Activated CD8-positive, alpha-beta T cell treated with anti-CD3 and anti-CD28 coated beads for 36 hours (primary cell): ENCODE measurements at places on chromosomes 12 and 14. TPM values are rescaled to one million over a fixed set of nuclear protein-coding genes. Genes with fewer than 3 reads are reported as not detected.
A peak's percentile ranks its signal among the peaks of the same experiment; 100 is the strongest.

DNA sequence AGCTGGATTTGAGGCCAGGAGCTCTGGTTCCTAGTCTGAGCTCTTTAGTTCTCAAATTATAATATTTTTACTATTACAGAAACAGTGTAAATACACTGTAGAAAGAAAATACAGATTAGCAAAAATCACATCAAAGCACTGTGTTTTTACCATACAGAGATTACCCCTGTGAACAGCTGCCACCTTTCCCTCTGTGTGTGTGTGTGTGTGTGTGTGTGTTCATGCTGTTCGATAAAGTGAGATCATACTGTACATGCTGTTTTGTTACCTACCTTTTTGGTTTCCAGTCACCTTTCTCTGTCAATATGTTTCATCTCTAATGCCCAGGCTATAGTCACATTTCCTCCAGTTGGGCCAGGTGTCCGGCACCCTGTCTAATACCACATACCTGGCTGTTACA lies 26.9 kb downstream of the MVK start:
- DNase-seq = no peak

DNA sequence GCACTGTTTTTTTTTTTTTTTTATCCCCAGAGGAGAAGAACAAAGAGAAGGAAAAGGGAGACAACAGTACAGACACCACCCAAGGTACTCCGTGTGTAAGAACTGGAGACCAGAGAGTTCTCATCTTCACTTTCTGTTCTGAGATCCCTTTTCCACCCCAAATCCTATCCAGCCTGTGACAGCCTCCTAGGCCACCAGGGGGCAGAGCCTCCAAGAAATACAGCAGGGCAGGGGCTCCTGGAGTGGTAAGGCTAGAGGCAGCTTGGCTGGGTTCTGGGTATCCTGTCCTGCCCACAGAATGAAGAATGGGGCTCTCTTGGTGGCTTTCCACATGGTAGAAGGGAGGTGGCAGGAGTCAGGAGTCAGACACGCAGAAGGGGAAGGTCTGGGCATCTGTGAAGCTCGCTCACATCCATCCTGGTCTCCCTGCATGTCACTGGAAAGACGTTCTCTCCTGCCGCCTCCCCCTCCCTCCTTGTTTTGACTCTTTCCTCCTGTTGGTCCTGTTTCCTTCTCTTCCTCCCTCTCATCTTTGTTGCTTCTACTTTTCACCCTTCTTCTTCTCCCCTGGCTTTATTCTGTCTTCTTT lies 12.0 kb downstream of the CLSTN3 start:
- DNase-seq = peak; percentile 71

TEAD4 gene
- 4.6 TPM for total RNA-seq

DIO2 gene
- total RNA-seq = not detected

DNA sequence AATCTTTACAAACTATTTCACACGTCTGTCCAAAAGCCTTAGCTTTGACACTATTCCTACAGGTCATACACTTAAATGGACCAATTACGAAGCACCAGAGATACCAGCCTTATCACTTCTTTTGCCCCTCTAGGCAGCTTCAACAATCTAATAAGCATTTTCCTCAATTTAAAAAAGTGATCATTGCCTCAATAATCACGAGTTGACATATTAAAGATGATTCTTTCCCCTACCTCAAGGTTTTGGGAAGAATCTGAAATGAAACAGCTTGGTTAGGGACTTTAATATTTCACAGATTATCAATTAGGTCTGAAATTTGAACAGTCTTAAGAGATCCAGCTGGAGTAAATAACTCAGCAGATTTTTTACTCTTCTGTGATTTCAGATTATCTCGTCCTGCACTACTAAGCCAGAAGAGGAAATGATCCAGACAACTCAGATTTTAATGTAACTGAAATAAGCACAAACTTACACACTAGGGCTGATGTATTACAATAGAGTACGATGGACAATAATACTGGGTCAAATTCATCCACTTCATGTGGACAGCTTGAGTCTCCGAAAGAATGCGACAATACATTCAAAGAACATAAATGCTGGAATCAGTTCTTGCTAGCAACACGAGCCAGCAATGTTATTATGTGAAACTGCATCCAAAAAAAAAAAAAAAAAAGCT lies 15.9 kb downstream of the UBE2N start:
- DNase-seq = no peak

GRCh38 chr12:129079719-129080118 lies 226.4 kb downstream of the GLT1D1 start:
- DNase-seq = no peak

DNA sequence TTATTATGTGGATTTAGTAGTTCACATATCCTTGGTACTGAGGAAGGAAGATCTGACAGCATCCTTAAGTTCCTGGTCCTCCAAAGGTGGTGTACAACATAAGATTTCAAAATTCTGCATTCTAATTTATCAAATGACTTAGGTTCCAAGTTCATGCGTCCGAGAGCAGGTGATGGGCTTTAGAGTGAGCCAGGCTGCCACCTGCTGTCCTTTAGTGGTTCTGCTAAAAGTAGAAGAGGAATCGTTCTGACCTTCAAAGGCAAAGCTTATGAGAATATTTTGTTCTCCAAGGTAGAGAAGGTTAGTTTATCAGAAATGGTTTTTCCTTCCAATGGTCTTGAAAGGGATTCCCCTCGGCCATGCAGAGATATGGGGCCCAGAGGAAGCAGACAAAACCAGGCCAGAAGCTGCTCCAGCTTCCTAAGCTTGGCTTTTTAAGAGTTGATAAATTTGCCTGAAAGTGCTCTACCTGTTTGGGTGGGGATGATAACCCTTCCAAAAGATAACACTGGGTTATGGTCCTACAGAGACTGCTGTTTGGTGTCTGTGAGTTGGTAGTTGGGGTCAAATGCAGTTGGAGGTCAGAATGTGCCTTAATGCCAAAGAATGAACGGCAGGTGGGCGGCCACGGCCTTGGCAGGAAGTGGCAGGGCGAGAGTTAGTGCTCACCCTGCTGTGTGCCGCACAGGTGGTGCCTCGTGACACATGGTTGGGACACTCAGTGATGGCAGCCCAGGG lies 29.1 kb upstream of the LRTM2 start:
- DNase-seq = peak; percentile 88

E2F7 gene
- total RNA-seq = 3.0 TPM

ESR2 gene
- 0.43 TPM for total RNA-seq

RPL10L gene
- total RNA-seq = not detected

TNS2 gene
- total RNA-seq = 1.1 TPM

DNA sequence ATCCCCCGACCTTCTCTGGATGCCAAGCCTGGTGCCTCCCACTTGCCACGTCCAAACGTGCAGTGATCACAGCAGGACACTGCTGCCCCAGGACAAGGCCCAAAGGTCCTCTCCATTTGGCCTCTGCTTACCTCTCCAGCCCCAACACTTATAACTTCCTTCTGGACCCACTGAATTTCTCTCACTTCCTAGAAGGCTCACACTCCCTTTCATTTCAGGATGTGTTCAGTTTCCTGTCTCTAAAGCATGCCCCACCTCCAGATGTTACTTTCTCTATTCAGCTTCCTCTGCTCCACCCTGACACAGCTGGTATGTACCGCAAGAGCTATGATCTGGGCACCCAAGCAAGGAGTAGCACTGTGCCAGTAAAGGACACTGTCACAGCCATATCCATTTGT lies 33.0 kb downstream of the CDKL1 start:
- peak; percentile 65 for DNase-seq

DNA sequence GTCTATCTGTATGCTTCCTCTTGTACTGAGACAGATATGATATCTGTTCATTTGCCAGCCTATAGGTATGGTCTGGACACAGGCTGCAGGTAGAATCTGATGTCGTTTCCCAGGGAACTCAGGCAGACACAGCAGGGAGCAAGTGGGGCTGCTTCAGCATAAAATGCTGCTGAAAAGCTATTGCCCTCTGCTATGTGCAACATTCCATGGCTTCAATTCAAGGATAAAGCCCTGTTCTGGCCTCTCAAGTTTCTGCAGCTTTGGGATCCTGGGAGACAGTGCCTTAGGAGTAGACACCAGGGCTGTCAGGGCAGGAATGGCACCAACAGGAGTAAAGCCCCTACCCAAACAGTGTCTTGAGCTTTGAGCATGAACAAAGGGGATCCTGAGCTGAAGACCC lies 173.5 kb downstream of the SLC41A2 start:
- DNase-seq = no peak

DNA sequence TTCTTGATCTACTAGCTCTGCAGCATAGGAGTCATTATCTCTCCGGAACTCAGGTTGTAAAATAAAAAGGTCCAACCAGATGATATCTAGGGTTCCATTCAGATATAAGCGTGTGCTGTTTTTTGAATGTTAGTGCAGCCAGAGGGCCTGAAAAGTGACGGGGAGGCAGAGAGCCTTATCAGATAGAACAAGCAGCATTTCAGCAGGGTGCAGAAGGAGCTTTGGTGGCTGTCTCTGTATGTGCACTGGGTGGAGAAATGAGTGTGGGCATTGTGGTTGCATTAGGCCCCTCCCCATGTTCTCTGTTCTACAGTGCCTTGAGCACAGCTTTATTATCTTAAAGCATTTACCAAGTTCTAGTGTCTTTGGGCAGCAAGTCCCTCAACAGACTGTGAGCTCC lies 275.1 kb downstream of the NRXN3 start:
- DNase-seq = no peak

PLEK2 gene
- not detected for total RNA-seq

DNA sequence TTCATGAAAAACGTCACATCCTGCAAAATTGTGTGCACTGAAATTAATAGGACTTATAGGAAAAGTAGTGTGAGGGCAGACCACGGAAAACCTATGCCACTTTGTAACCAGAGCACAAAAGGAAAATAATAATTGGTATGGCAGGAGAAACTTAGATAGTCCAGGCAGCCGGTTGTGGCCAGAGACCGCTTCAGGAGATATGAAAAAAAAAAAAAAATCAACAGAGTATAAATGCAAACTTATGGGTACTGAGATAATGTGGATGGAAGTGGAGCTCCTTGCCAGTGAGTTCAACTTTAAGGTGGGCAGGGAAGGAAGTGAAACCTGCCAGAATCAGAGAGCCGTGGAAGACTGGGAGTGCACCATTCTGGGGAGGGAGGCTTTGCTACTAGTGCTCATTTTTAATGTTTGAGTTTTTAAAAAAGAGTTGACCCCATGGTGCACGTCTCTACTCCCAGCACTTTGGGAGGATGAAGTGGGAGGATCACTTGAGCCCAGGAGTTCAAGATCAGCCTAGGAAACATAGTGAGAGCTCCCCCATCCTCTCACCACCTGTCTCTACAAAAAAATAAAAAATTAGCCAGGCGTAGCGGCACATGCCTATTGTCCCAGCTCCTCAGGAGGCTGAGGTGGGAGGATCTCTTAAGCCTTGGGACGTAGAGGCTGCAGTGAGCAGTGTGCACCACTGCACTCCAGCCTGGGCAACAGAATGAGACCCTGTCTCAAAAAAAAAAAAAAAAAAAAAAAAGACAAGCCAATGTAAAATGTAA lies 34.3 kb upstream of the METAP2 start:
- DNase-seq = no peak

- no peak for DNase-seq
Observed at GRCh38 chr14:94638339-94638738, 26.1 kb downstream of the SERPINA3 start.

GRCh38 chr12:1605129-1606020 lies 11.0 kb upstream of the FBXL14 start:
- DNase-seq = peak; percentile 67

- no peak for DNase-seq
Observed at GRCh38 chr12:55842681-55843429, at the start of gene MMP19. Gene MMP19, minus strand, starts transcription at chr12:55842936. Its CDS starts 106 bp downstream, at chr12:55842830.

DNA sequence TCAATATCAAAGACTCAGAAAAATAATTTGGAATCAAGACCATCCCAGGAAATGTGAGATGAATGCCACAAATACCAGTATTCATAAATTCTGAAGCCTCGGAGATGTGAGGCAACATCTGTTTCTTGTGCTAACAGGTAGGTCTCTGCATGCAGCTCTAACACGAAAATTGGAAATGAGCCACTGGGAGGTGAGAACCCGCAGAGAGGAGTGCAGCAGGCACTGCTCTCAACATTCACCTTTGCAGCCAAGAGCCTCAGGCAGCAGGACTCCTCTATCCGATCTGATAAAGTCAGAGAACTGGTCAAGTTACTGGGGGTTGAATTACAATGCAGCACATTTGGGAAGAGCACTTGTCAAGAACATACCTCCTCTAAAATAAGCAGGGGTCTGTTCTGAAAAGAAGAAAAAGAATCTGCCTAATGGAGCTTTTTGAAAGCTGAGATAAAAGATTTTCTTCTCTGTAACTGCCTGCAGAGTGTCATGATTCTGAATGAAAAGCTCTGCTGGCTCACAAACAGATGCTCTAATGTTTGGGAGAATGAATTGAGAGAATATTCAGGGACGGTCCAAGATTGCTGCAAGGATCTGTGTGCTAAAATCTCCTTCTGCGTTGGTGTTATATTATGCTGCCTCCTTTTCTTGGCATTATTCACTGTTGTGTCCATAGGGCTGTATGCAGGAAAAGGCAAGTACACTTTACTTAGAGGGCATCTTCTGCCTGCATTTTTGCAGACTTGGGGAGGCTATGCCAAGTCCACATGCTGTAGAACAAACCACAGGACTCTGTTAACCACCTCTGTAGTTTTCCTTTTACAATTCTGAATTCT lies 209.6 kb upstream of the KRR1 start:
- no peak for DNase-seq

INSM2 gene
- not detected for total RNA-seq

DNA sequence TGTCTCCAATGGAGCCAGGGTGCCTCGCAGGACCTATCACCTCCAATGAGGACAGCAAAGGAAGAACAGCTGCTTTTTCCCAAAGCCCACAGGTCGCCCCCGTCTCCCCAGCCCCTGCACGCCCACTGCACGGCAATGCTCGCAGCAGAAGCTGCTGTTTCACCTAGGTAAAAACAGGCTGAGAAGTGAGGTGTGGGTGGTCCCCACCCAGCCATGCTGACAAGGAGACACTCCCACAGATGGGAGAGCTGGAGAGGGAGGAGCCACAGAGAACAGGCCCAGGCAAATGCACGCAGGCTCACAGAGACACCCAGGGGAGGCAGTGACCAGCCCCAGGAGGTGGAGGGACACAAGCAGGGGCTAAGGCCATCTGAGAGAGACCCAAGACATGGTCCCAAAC lies 10.4 kb downstream of the CFAP73 start:
- DNase-seq = no peak

SMIM41 gene
- not detected for total RNA-seq

DNA sequence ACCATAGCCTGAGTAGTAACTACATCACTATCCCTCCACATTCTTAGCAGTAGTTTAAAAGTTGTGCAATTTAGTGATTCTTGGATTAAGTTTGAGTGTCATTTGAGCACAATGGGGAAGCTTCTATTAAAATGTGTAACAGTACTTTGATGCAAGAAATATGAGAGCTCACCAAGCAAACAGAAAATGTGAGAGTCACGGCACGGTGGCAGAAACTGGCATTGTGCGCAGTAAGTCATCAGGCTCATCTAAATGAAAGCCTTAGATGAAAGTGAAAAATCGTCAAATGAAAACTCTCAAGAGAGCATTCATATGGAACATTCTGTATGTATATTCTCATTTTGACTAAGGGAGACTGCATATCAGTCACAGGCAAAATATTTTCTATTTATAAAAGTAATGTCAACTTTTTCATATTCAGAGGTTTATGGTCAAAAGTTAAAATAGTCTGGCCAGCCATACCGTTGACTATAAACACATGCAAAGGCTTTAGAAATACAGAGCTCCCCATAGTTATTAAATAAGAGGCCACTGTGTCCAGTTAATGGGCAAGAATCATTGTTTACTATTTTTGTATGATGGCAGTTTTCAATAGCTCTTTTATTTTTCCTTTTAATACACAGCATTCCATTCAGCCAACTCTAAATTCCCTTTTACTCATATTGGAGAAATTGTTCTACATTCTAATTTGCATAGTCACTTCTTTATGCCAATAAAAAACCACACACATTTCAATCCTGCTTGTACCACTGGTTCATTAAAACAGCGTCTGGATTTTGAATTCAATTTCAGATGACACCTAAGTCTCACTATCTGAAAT lies 167.9 kb downstream of the PRKD1 start:
- DNase-seq = no peak
